Retinal pigment epithelial cell (primary cell): ENCODE measurements at places on chromosomes 1 and 21.

DNA sequence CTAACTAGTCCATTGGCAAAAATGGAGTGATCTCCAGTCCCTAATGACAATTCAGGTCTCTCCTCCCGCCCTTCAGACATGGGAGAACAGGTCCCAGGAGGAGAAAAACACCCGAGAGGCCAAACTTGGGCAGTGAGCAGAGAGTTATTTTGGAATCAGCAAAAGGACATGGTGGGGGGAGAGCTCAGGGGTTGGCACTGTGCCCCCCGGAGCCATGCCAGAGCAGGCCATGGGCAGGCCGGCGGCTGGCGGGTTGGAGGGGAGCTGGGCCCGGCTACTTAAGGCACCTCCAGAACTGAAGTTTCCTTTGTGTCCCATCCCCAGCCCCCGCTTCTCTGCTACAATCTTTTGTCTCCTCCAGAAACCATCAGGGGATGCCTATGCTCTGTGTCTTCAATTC is 7.1 kb downstream of the LGR6 start:
- DNase-seq, result no peak

DNA sequence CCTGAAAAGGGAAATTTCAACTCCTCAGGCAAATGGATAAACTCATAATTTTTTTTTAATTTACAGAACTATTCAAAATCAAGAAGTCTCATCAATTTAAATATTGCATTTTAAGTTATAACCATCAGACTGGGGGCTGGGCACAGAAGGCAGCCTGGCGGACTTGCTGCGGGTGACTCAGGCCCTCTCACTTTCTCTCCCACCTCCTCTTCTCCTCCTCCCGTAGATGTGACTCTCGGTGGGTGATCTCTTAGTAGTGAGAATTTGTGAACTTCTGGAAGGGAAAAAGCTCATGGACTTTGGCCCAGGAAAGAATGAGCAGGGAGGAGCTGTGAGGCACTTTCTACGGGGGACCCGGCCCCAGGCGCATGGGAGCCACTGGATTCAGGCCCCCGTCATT is 32.9 kb downstream of the CLIC6 start:
- no peak for DNase-seq

DNA sequence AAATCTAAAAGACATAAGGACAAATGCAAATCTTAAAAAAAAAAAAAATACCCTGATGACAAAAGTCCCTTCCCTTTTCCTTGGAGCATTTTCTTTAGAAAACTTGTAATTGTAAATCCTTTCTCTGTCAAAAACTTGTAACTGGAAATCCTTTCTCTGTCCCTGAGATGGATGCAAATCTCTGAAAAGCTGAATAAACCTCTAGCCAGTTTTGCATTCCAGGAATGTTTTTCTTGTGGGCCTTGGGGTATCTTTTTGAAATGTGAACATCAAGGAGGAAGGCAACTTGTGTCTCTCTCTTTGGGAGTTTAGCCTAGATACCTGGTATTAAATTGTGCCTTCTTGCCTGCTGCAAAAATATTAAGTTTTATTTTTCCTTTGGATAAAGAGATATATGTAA is 305.3 kb downstream of the KCNT2 start:
- no peak for DNase-seq

GRCh38 chr1:61318319-61319125 is 236.2 kb downstream of the NFIA start:
- no peak for DNase-seq

GRCh38 chr1:204340081-204340889 is 19.4 kb downstream of the PLEKHA6 start:
- no peak for DNase-seq

DNA sequence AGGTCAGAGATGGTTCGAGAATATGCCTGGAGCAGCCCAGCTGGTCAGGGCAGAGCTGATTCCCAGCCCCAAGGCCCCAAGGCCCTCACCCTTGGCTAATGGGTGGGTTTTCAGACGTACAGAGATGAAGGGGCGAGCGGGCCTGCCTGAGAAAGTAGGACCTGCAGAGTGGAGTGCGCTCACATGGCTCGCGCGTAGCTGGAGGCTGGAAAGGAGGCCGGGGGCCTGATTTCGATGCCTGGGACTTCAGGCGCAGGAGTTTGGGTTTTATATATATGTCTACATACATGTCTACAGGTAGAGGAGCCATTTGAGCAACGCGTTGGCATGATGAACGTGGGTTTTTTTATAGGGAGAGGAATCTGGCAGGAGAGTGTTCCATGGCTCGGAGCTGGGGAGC is 8.9 kb downstream of the COQ8A start:
- DNase-seq, result no peak

DNA sequence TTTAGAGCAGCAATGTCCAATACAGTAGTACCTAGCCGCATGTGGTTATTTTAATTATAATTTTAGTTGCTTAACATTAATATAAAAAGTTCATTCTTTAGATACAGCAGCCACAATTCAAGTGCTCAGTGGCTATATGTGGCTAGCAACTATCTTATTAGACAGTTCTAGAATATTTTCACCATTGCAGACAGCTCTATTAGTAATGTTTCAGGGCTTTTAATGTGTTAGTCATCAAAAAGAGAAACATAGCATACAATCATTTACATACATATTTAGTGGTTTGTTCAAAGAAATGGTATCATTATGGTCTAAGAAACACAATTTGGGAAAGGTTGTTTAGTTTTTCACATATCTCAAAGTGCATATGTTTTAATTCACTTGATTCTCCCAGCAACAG is 66.6 kb upstream of the DYNLT5 start:
- DNase-seq, result no peak

- DNase-seq, result no peak
Observed at GRCh38 chr1:160520582-160520981, 2.5 kb downstream of the SLAMF6 start.

- DNase-seq, result no peak
Observed at GRCh38 chr21:29184037-29184436, 53.6 kb downstream of the MAP3K7CL start.

GRCh38 chr1:100265562-100265930 is 470 bp upstream of the RTCA start:
- DNase-seq, result no peak
